ENCODE measurements at places on chromosomes 1 and 21.
A peak's percentile ranks its signal among the peaks of the same experiment; 100 is the strongest.

DNA sequence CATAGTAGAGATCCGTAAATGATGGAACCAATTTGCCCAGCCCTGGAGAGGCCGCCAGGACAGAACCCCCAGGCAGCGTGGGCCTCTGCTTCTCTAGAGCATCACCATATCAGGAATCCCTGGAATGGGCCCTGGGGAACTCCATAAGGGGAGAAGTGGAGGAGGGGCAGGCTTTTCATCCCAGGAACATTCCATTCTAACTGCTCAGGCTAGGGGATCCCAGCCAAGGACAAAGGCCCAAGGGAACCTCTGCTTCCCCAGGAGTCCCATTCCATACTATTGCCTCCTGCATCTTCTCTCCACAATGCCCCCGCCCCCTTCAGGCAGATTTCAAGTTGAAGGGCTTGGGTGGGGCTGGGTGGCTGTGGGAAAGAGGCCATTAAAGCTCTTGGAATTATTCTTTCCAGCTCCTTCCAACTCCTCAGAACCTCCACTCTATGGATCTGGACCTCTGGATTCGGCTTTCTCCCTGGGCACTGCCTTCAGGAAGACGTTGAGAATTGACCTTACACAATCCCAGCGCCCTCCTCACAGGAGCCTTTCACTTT lies 6.0 kb downstream of the TRNP1 start:
- no peak for DNase-seq

GRCh38 chr1:233144434-233144833 lies 151.1 kb downstream of the PCNX2 start:
- peak; percentile 17 for DNase-seq

DNA sequence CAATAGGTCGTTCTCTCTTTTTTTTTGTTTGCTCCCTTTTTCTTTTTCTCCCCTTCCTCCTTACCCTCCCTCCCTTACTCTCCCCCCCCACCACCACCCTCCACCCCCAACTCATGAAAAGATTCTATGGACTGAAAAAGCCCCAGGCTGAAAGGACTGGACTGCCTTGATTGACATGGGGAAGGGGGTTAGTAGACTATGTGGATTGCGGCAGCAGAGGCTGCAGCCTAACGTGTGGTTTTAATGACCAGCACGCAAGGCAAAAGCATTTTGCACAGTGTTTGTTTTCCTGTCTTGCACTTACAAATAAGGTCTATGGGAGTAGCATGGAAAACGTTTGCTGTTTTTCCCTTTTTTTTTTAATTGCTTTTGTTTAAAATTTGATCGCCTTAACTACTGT lies 5.5 kb downstream of the ZBTB18 start:
- DNase-seq, result no peak

GRCh38 chr1:27970401-27970800 lies 10.6 kb downstream of the XKR8 start:
- DNase-seq, result no peak

DNA sequence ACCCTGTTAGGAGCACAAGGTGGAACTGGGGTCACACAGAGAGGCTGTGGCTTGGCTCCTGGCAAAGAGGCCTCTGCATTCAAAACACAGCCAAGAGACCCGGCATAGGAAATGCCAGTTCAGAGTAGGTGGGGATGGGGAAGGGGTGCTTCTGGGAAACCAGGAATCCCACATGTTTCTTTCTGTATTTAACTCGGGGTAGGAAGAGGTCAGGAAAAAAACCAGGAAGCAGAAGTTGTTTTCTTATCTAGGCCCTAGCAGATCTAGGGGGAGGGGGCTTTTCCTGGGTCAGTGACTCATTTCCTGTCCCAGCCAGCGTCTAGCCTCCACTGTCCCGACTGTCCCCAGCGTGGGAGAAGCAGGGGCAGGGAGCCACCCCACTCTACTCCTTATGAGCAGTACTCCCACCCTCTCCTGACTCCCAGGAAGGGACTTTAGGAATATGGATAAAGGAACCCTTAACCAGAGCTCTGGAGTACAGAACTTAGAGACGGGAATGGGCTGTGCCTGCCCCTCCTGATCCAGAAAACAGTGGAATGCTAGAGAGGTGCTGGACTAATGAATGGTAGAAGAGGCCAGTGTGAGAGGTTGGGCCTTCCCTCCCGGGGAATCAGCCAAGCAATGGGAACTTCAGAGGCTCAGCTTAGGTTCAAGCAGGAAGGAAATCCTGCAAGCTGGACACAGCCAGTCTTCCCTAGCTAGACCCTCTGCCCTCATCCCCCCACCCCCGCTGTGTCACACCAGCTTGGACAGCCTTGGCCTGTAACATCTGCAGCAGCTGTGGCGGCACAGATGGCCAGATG lies 5.7 kb downstream of the FHL3 start:
- peak; percentile 46 for DNase-seq

DNA sequence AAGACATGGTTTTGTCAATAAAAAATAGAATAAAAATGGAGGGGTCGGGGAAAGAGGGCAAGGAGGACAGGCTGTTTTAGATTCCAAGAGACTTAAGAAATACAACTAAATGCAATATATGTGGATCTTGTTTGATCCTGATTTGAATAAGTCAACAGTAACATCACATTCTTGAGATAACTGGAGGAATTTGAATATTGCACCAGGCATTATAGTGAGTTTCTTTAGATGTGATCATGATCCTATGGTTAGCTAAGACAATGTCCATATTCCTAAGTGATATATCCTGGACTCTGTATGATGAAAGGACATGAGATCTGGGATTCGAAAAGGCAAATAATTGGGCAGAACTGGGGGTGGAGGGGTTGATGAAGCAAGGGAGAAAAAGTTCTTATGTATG lies 311.8 kb downstream of the PLPP3 start:
- no peak for DNase-seq

DNA sequence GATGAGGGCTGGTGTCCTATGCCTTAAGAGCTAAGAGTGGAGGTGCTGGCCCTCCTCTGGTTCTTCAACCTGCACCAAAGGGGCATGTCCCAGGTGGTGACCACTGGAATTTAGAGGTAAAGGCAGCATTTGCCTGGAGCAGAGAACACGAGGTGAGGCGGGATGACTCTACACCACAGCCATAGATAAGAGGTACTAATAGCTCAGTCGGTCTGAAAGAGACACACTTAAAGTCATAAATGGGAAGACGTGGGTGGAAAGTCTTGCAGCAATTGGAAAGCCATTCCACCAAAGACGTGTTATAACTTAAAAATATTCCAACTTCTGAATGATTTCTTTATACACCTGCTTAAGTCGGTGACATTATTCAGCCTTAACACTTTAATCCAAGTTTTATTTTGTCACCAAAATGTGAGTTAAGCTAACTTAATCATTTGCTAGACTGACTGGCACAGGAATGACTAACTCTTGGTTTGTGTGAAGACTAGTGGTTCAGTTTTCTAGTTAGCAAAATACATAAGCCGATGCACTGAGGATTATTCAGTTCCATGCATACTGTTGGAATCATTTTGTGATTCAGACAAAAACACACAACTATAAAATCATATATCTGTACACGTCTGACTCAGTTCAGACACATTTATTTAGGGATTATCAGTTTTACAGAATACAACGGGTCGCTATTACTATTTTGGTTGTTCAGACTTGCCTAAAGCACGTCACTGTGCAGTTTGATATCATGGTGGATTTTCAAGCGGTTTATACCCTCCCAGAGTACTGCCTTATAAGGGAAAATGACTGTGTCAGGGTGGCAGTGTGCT lies 4.6 kb upstream of the ETS2 start:
- no peak for DNase-seq

DNA sequence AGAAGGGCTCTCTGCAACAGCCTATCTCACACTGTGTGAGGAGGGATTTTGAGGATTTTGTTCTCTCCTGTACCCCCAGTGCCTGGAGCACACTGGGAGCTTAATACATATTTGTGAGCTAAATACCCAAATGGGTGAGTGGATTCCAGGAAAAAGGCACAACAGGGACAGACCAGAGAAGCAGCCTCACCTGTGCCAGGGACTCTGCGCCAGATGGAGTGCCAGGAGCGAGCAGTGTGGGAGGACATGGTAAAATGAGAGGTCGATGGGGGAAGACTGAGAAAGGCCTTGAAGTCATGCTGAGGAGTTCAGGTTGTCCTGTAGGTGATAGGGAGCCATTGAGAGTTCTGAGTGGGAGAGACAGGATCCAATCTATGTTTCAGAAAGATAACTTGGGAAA lies 11.0 kb upstream of the KCNA2 start:
- no peak for DNase-seq

DNA sequence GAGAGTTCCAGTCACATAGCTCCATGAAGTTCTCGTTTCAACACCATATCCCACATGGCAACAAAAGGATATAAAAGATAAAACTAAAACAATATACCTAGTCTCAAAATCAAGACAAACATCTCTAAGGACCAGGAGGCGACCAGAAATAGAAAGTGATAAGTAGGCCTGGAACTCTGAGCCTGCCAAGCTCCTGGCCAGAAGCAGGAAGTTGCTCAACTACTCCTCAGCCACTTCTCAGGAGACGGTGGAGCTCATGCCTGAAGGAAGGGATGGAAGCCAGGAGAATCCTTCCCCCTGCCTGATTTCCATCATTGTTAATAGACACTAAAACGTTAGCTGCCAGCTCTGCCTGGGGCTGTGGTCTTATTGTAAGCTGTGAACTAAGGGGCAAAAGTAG lies 94.7 kb downstream of the DISP1 start:
- DNase-seq, result no peak

- DNase-seq, result peak; percentile 58
Observed at GRCh38 chr1:151457911-151458801, 1.1 kb downstream of the POGZ start.

DNA sequence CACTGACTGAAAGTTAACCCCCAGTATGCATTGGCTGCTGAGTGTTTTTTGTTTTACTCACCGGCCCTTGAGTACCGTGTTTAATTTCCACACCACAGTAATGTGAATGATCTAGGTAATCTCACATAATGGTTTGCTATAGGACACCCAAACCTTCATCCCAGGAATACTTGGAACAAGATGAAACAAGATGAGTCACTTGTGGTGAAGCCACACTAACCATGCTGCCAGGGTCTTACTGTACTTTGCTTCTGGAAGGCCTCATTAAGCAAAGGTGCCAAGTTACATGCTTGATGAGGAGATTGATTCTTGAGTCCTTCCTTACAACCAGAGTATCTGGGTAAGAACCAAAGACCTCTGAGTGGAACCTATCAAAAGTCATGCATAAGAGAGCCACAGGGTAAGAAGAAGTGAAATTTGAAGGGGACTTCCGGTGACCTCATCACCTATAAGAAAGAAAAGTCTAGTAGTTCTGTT lies 163.3 kb downstream of the NRIP1 start:
- no peak for DNase-seq

Data from NCI-H2029 (cell line).